ENCODE measurements at places on chromosomes 4 and X. TPM values are rescaled to one million over a fixed set of nuclear protein-coding genes. Genes with fewer than 3 reads are reported as not detected.

GRCh38 chr4:73741031-73741749 lies 821 bp downstream of the CXCL8 start:
- no peak for DNase-seq

DNA sequence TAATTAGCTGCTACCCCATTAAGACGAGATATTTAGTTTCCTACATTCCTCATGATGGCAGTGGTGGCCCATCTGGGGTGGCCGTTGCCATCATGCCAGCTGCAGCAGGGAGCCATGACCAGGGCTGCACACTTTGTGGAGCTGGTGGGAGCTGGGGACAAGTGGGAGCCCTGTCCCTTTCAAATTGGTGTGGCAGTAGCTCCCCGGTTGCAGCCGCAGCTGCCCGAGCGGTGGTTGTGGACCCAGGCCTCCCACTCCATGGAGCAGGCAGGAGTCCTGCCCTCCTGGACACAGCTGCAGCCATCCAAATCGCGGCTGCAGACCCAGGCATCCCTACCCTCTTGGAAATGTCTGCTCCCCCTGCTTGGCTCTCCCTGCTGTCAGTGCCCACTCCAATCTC lies 9.3 kb upstream of the SYTL5 start:
- DNase-seq: no peak

- DNase-seq: no peak
Measured at GRCh38 chr4:101175896-101176676, 171.2 kb downstream of the PPP3CA start.

DNA sequence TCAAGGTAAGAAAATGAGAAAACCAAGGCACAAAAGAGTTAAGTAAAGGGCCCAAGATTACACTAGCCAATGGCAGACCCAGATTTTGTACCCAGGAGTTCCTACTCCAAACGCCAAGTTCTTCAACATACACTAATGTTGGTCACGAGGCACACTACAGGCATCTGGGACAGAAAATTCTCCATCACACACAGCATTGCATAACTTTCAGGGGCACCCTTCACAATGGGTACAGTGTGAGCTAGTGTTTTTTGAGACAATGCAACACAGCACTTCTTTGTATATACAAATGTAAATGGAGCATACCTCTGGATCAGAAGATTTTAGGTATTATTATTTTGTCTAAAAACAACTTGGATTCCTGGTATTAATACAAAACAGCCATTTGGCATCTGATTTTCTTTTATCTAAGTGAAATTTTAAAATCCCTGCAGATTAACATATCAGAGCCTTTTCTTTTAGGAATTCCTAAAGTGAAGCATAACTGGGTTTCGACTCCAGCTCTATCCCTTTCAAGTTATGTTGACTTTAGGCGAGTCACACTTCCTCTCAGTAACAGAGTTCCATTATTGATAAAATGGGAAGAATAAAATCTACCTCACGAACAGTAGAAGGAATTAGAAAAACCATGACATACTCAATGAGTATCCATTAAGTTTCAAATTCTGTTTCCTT lies 41.1 kb downstream of the ADGRA3 start:
- DNase-seq: no peak

DNA sequence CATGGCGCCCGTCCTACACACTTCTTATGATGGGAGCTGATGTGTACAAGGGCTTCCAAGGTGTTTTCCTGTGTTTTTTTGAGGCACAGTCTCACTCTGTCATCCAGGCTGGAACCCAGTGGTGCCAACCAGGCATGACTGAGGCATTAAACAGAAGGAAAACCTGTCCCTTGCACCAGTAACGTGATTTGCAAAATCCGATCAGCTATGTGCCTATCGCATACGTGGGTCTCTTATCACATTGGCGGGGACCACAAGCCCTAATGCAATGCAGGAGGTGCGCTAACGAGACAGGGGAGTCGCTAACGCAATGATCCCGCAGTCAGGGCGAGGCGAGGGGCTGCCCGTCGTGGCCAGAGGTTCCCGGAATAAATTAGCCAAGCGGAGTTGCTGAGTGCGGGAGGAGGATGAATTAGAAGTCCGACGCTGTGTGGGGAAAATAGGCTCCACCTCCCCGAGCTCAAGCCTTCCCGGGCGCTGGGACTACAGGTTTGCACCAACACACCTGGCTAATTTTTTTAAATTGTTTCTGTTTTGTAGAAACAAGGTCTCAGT lies 162.7 kb downstream of the SHOX start:
- DNase-seq: no peak

- no peak for DNase-seq
Measured at GRCh38 chrX:68498044-68498507, 775 bp upstream of the YIPF6 start.

DNA sequence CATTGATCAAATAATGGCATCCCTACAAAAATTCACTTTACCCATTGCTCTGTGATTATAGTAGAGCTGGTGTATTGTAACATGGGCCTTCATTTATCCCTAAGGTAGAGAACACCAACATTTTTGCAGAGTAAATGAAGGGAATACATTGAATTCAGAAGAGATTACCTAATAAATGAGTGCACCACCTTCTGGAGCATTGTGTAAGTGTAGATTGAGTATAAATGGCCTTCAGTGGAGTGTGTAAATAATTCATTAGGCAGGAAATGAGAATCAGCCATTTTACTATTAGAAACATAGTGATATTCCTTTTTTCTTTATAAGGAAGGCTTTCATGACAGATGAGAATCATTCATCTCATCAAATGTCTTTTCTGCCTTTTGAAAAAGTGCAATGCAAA lies 155.8 kb downstream of the FAM47B start:
- DNase-seq: no peak

GRCh38 chr4:105343146-105343931 lies 130.5 kb downstream of the PPA2 start:
- DNase-seq: no peak

- DNase-seq: no peak
Measured at GRCh38 chr4:48786549-48786948, 6.5 kb upstream of the FRYL start.

Gene XAGE1B
- total RNA-seq: not detected

Gene BOD1L1
- 23.6 TPM for total RNA-seq

Gene PDCL2
- total RNA-seq: not detected

Data from cardiac septum (tissue), 1 donor.